Naive B cell (primary cell): ENCODE measurements at places on chromosomes 1 and 21.

DNA sequence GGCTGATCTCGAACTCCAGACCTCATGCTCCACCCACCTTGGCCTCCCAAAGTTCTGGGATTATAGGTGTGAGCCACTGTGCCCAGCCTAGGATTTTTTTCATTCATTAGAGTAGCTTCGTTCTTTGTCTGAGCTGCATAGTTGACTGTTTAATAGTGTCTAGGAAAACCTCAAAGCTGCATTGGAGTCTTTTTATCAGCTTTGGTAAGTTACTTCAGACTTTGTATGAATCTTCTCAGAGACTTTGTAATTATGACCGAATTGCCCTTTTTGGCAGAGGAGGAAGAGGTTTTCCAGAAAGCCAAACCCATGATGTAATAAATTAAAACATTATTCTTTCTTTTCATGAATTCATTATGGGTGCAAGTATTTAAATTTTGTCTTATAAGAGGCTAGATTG, 5.1 kb downstream of the DNAJB4 start:
- no peak for DNase-seq

DNA sequence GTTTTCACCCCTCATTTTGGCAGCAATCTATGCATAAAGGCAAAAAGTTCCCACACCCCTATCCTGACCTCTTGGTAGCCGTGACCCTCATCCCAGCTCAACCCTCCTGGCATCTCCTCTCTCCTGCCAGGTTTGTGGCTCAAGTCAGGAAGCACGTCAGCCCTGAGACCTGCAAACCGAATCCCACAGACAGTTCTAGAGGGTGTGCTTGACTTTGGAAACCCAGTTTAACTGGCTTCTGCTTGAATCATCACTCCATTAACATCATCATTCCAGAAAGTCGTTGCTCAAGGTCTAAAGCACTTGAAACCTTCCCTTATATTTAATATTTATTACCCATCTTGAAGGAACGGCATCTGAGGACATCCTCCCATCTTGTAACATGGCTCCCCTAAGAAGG, 133.4 kb upstream of the ERG start:
- no peak for DNase-seq

GRCh38 chr1:43576521-43576920, 45.8 kb downstream of the PTPRF start:
- DNase-seq = no peak

DNA sequence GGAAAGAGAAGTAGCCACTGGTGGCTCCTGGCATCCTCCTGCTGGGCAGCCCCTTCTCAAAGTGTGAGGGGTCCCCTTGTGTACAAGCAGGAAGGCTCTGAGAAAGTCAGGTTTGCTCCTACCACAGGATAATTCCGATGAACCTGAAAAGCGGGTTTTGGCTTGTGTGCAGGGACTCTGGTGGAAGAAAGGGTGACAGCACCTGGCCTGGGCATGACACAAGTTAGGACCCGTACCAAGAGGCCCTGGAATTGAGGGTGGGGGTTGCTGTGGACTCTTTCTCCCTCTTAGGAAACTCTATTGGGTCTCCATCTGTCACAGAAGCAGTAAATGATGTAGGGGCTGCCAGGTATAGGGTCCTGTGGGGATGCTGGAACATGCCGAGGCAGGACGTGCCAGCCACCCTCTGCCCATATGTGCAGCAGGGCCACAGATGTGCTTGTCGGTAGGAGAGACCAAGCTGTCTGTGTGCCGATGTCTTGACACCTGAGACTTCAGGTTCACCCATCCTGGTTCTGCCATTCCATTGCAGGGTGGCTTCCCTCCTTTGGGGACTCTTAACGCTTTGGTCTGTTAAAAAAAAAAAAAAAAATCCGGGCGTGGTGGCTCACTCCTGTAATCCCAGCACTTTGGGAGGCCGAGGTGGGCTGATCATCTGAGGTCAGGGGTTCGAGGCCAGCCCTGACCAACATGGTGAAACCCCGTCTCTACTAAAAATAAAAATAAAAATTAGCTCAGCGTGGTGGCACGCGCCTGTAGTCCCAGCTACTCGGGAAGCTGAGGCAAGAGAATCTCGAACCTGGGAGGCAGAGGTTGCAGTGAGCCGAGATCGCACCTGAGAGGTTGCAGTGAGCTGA, 9.8 kb downstream of the C1orf35 start:
- no peak for DNase-seq

DNA sequence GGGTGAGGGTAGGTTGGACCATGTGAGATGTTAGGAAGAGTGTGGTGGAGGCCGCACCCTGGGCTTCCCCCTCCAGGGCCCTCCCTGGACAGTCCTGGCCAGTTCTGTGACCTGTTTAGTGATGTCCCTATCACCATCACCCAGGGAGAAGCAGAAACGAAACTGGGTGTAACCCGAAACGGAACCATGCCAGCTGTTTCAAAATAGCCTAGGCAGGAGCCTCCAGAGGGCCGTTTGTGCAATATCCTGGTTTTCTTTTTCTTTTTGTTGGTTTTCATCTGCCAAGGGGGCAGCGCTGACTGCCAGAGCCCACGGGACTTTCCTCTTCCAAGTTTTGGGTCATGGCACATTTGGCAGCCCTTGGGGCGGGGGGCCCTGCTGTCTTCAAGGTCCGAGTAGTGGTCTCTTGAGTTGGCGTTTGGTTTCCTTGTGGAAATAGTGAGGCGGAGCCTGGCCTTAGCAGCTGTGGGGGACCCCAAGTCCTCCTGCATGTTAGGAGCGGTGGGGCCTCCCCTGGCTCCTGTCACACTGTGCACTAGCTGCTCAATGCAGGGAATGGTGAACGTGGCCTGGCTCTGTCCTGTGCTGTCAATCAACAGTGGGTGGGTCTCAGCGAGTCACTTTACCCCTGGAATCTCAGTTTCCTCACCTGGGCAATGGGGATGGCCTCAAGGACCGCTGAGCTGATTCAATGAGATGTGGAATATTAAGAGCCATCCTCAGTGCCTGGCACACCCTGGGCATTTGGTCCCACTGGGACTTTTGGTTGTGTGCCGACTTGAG, 90.7 kb downstream of the ARHGEF10L start:
- DNase-seq = no peak

- DNase-seq = no peak
Measured at GRCh38 chr1:227880342-227880924, 65.0 kb downstream of the PRSS38 start.

- DNase-seq = no peak
Measured at GRCh38 chr1:213303286-213303685, 252.2 kb downstream of the RPS6KC1 start.

DNA sequence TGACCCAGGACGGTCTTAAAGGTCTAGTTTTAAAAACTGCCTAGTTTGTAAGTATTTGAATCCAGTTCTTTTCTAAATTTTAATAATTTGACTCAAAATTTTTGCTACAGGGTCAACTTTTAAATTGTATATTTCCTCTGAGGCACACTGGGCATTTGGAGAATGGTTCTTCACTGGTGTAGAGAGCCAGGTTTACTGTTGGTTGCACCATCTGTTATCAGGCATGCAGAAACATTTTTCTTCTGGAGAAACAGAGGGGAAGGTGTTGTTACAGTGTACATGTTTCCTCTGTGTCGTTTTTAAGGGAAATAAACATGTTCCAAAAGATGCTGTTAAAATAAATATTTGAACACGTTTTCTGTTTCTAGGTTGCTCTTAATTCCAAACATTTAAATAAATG, 39.0 kb upstream of the RWDD3 start:
- DNase-seq = no peak
